Brain pericyte (primary cell): ENCODE measurements at places on chromosomes 13 and 19.

DNA sequence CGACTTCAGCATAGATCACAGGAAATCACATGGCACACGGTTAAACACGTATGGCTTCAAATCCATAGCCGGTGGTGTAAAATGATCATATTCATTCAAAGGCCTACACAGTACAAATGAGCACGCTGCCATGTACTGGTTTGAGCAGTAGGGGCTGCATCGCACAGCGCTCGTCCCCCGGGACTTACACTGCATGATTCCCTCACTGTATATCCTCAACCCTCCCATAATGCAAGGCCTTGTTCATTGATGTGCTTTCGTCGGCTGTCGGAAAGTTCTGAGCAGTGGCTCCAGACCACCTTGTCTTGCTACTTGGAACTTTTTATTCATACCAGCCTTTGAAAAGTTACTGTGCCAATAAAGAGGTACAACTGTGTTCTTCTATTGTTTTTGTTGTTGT is 578.2 kb downstream of the MYO16 start:
- DNase-seq = no peak

- no peak for DNase-seq
Observed at GRCh38 chr13:46668302-46668720, 115.3 kb downstream of the LRCH1 start.

- no peak for DNase-seq
Observed at GRCh38 chr19:14840206-14840605, 5.2 kb upstream of the OR7A5 start.

DNA sequence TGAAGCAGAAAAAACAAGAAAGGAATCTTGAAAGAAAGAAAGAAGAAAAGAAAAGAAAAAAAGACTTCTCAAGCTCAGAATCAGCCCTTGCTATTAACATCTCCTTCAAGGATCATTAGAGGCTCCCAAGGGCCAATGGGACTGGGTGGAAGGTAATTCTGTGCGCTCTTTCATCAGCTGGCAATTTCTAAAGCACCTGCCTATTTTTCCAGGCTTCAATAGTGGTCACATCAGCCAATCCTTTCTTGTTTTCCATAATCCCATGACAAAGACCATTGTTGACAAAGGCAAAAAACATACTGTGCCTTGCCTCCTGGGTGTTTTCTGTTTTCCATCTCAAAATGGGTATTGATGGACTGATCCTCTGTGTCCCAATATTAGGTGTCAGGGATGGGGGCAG is 88.2 kb upstream of the TSC22D1 start:
- DNase-seq = no peak

- DNase-seq = no peak
Observed at GRCh38 chr13:85825454-85825853, 26.2 kb upstream of the SLITRK6 start.

GRCh38 chr13:20939662-20940061 is 37.1 kb upstream of the XPO4 start:
- DNase-seq = no peak

GRCh38 chr19:10332158-10332964 is 968 bp downstream of the RAVER1 start:
- DNase-seq = no peak
